NCI-H1694 treated with DMSO at 0.1 percent for 48 hours (cell line): ENCODE measurements at places on chromosomes 13 and 19.

- DNase-seq = no peak
These were observed 10.4 kb upstream of the TBC1D4 start for GRCh38 chr13:75492389-75492788.

GRCh38 chr19:44658069-44658733 lies 13.1 kb upstream of the CEACAM19 start:
- DNase-seq = no peak

GRCh38 chr13:59721926-59722910 lies 441.5 kb downstream of the DIAPH3 start:
- DNase-seq = no peak

DNA sequence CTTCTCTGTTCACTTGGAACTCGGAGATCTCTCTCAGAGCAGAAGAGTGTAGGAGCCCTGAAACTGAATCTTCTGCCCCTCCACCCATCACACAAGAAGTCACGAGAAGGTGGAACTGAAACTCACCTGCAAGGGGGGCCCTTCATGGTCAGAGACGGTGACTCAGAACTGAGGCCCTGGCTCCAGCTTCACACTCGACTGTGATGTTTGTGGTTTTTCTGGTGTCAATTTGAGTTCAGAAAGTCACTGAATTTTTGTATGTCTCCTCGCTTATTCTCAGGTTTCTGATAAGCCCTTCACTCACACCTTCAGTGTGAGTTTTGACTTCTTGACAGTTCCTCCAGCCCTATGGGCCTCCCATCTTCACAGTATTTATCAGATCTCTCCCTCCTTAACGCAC lies 23.1 kb downstream of the SIGLEC5 start:
- DNase-seq = no peak

GRCh38 chr19:33547676-33548075 lies 26.1 kb upstream of the PEPD start:
- DNase-seq = no peak

- DNase-seq = no peak
These were observed 68.3 kb upstream of the RXFP2 start for GRCh38 chr13:31670831-31671617.

DNA sequence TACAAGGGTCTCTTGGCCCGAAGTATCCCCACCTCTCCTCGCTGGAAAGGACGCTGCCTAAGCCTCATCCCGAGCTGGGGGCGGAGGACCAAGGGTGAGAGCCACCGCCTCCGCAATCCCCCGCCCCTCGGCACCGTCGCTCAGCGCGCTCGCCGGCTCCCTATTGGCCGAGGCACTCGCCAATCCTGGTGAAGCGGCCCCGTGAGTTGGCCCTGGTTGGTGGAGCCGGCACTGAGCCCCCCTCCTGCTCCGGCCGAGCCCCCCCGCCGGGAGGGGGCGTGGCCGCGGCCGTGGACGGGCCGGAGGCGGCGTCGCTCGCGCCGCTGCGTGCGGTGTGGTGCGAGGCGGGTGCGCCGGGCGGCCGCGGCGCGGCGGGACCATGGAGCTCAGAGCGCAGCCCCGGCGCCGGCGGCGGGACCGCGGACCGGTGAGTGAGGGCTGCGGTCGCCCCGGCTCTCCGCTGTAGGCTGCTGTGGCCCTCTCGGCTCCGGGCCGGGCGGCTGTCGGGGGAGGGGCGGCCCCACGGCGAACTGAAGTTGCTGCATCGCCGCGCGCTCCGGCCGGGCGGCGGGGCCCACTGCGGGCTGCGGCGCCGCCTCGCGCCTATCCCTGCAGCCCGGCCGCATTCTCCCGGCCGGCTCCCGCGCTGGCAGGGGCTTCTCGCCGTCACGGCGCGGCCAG lies at the start of gene WASF3:
TSS of gene WASF3 (plus strand) at position 291 of the 681 bp plus-strand sequence. CDS start 84,588 bp downstream, outside the sequence.
- peak; percentile 83 for DNase-seq

- DNase-seq = peak; percentile 99
These were observed 570 bp upstream of the MPND start for GRCh38 chr19:4342615-4343369.

DNA sequence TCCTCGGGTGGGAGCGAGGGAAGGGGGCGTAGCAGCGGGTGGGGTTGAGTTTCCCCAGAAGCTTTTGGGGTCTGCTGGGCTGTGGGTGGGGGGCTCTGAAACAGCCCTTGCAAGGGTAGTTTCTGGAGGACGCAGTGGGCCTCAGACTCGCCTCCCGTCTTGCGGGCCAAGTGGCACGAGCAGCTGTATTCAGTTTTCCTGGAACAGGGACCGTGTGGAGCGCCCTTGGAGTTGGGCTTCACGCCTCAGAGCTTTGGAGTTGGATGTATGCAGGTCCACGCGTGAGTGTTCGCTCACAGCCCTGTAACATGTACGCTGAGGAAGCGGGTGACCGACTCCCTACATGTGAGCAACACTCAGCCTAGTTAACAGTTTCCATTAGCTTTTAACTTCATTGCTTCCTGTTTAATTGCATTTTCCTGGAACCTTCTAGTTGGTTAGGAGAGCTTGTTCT lies 603 bp downstream of the TM9SF2 start:
- DNase-seq = no peak

GRCh38 chr19:45428384-45429231 lies 4.9 kb upstream of the ERCC1 start:
- no peak for DNase-seq

GRCh38 chr13:31209172-31209840 lies 9.5 kb downstream of the B3GLCT start:
- peak; percentile 27 for DNase-seq

DNA sequence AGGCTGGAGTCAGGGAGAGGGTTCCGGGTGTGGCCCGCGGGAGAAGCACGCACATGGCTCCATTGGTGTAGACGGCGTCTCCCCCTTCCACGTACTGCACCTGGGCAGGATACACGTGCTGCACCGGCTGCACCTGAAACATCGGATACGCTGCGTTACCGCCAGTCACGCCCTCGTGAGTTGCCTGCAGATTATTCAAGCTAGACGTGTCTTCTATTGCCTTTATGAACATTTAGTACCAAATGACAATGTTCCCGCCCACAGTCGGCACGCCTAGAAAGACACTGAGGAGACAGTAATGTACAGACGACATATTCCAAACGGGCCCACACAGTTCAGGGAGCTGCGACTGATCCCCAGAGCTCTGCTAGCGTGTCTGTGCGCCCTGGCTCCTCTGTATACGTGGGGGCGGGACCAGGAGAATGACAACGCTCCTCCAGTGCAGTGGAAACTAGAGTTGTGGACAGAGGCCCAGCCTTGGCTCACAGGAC lies 64.1 kb upstream of the RANBP3 start:
- DNase-seq = no peak

DNA sequence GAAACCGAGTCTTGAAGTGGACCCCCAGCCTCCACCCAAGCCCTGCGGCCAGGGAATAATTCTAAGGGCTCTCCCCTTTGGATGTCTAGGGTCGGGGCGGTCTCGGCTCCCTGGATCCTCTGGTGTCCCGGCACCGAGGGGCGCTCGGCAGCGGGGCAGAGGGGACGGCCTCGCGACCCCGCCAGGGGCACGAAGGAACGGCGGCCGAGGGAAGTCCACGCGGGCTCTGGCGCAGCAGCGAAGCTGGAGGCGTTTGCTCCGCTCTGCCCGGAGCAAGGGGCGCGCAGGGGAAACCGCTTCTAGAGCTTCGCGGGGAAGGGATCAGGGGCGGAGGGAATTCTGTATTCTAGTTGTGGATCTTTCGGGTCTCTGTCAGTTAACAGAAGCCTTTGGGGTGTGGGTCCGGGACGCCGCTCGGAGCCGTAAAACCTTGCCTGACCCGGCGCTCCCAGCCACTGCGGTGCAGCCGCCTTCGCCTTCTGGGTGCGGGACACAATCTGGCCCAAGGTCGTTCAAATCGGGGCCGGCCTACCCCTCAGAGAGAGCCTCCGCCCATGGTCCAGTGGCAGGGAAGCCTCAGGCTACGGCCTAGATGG lies 118.2 kb downstream of the KCNRG start:
- no peak for DNase-seq

DNA sequence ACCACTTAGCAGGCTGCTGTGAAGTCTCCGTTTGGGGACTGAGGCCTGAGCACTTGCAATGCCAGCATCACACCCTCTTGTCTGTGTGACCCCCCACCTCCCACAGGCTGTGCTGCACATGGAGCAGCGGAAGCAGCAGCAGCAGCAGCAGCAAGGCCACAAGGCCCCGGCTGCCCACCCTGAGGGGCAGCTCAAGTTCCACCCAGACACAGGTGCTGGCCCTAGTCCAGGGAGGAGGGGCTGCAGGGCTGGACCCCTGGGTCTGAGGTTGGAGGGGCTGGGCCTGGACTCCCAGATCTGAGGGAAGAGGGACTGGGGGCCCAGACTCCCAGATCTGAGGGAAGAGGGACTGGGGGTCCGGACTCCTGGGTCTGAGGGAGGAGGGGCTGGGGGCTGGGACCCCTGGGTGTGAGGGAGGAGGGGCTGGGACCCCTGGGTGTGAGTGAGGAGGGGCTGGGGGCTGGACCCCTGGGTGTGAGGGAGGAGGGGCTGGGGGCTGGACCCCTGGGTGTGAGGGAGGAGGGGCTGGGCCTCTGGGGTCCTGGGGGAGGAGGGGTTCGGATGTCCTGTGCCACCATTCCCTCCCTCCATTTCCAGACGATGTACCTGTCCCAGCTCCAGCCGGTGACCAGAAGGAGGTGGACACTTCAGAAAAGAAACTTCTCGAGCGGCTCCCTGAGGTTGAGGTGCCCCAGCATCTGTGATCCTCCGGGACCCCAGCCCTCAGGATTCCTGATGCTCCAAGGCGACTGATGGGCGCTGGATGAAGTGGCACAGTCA lies 11.6 kb upstream of the DHDH start:
- DNase-seq = no peak

GRCh38 chr19:35429698-35430408 lies 18.2 kb upstream of the FFAR2 start:
- DNase-seq = no peak

DNA sequence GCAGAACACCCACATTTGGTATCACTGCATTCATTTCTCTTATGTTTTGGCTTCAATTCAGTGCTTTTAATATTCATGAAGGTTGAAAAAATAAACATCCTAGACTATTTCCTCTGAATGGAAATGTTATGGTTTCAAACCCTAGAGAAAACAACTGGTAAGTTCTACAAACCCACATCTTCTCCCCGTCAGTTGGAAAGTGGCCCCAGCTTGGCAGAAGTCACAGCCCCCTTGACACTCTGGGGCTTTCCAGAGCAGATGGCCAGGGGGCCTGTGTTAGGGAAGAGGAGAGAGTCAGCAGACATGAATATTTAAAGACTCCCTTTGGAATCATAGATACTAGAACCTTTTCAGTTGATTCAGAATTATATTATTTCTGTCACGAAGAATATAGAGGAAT lies 123.9 kb downstream of the SHISA2 start:
- DNase-seq = peak; percentile 70

- DNase-seq = no peak
These were observed 938.9 kb upstream of the PRR20A start for GRCh38 chr13:56201834-56202233.

- no peak for DNase-seq
These were observed 7.6 kb downstream of the COL4A2 start for GRCh38 chr13:110314516-110315245.

DNA sequence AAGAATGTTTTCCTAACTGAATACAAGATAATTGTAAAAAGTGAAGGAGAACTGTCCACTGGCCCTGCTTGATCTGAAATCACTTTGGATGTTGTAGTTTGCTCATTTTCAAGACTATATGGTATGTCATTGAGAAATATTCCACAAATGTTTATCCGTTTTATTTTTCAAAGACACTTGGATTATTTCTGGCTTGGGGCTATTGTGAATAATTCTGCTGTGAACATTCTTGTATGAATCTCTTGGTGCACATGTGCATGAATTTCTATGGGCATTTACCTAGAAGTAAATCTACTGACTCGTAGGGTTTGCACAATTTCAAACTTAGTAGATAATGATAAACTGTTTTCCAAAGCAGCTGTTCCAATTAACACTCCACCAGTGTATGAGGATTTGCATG lies 8.6 kb downstream of the RXFP2 start:
- DNase-seq = no peak

- DNase-seq = no peak
These were observed 24.2 kb upstream of the GRWD1 start for GRCh38 chr19:48421548-48421947.

- DNase-seq = no peak
These were observed 393.2 kb downstream of the DLEU7 start for GRCh38 chr13:50450279-50450678.

DNA sequence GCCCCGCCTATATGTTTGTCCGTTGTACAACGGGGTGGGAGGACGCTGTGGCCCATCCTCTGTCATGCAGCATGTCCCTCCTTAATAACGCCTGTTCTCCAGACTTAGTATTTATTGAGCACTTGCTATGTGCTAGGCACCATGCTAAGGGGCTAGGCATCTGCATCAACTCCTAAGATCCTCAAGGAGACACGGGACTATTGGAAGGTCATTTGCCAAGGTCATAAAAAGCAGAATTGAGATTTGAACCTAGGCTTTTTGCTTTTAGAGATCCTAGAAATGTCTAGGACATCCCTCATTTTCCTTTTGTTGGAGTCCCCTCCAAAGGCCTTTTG lies 1.8 kb upstream of the MAST1 start:
- DNase-seq = no peak

- DNase-seq = no peak
These were observed 7.9 kb upstream of the FCGBP start for GRCh38 chr19:39942366-39942730.

DNA sequence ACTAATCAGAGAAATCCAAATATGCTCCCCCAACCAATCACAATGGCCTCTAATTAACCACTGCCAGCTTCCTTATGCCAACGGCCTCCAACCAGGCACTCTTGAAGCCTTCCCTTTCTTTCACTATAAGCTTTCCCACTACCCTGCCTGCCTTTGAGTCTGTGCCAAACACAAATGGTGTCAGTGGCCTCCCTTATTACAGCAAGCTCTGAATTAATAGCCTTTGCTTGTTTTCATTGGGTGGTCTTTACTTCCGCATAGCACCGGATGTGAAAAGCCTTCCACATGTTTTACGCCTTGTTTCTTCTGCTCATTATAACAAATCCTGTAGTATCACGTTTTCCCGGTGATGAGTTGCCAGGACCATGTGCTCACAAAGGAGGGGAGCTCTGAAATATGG lies 1.4 kb upstream of the EDDM13 start:
- no peak for DNase-seq

- no peak for DNase-seq
These were observed 1.4 kb downstream of the ZNF780B start for GRCh38 chr19:40054632-40055031.

- DNase-seq = no peak
These were observed 607.6 kb downstream of the SLITRK1 start for GRCh38 chr13:83274679-83275078.

- no peak for DNase-seq
These were observed 59.3 kb upstream of the WDFY2 start for GRCh38 chr13:51524829-51525566.

- no peak for DNase-seq
These were observed 1.1 kb upstream of the ERF start for GRCh38 chr19:42255766-42256745.

GRCh38 chr19:6801485-6802086 lies 29.1 kb downstream of the VAV1 start:
- no peak for DNase-seq

DNA sequence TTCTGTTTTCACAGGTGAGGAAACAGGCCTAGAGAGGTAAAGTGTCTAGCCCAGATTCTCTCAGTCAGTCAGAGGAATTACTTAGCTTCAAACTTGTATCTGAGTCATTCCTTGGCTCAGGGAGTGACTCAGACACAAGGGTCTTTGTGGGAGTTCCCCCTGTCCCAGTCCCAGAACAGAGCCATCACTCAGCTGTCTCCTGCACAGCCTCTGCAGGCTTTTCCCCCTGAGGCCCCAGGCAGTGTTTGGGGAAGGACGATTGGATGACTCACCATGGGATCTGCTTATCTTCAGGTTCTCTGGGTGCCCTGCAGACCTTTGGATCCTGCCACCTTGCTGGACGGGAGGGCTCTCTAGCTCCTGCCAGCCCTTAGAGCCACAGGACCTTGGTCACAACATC lies 13.2 kb downstream of the ZNF793 start:
- DNase-seq = no peak

- DNase-seq = no peak
These were observed 1.0 kb upstream of the CREB3L3 start for GRCh38 chr19:4152241-4152998.
